ENCODE measurements at places on chromosomes 3 and 15. TPM values are rescaled to one million over a fixed set of nuclear protein-coding genes. Genes with fewer than 3 reads are reported as not detected.

DNA sequence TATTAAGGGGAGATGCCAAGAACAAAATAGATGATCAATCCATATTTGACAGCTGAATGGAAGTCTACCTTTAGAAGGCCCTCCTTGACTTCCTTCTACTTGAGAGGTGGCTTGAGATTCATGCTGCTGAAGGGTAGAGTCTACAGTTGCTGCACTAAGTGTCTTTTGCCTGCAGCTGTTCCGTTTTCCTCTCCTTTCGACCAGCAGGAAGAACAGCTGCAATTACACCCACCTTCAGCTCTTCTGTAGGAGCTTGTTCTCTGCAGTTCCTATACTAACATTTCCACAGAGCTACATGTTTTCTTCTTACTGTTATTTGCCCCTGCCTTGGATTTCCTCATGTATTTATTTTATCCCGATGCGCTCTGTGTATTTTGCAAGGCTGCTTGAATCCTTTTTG, 79.1 kb downstream of the ARRDC4 start:
- peaks cover 2% of the 10 kb centered on the region for H3K27me3 ChIP-seq
- no peak for DNase-seq
- no peaks in the 10 kb centered on the region for H3K4me1 ChIP-seq
- no peak overlapping the region for H3K27ac ChIP-seq

- no peak overlapping the region for H3K4me3 ChIP-seq
- DNase-seq = no peak
- H3K4me1 ChIP-seq = no peaks in the 10 kb centered on the region
- H3K27me3 ChIP-seq = peaks cover 14% of the 10 kb centered on the region
- H3K36me3 ChIP-seq = no peaks in the 10 kb centered on the region
- no peak overlapping the region for H3K27ac ChIP-seq
These were observed 16.0 kb downstream of the MED12L start for GRCh38 chr3:151101270-151101969.

GRCh38 chr3:194100856-194101390, 35.0 kb upstream of the HES1 start:
- H3K27ac ChIP-seq = no peak overlapping the region
- no peak for DNase-seq
- H3K36me3 ChIP-seq = no peaks in the 10 kb centered on the region

DNA sequence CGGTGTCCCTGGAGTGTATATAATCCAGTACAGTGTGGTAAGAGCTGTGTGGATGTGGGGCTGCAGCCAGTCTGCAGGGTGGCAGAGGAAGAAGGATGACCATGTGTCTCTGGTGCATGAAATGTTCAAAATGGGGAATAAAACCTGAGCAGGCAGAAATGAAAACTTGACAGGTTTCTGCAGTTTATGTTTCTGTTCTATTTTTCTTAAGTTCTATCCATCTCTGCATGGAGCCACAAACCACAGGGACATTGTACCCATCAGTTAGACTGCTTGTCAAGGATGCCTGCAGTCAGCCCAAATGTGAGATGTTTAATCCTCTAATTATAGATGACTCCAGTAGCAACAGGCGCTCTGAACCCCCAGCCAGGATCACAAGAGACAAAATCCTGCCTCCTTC, 216.7 kb downstream of the IL20RB start:
- H3K27ac ChIP-seq = no peak overlapping the region
- no peak overlapping the region for H3K4me3 ChIP-seq
- no peaks in the 10 kb centered on the region for H3K27me3 ChIP-seq
- H3K36me3 ChIP-seq = no peaks in the 10 kb centered on the region
- no peak for DNase-seq
- no peaks in the 10 kb centered on the region for H3K4me1 ChIP-seq

DNA sequence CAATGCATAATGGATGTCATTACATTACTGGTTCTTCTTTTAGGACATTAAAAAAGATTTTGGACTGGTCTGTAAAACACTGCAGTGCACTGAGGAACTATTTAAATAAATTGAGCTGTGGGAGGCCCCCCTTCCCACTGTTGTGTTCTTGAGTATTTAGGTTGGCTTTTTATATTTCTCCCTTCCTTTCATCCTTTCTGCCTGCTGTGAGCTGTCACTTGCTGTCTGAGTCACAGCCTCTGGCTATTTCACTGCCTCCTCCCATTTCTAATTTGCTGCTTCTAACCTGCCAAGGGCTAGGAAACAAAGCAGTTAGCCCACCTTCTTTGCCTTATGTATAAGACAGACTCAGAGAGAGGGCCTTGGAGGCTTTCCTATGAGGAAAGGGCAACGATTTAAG, 89.0 kb upstream of the FNDC3B start:
- no peak overlapping the region for H3K4me3 ChIP-seq
- no peaks in the 10 kb centered on the region for H3K4me1 ChIP-seq
- no peaks in the 10 kb centered on the region for H3K36me3 ChIP-seq
- no peaks in the 10 kb centered on the region for H3K27me3 ChIP-seq

DNA sequence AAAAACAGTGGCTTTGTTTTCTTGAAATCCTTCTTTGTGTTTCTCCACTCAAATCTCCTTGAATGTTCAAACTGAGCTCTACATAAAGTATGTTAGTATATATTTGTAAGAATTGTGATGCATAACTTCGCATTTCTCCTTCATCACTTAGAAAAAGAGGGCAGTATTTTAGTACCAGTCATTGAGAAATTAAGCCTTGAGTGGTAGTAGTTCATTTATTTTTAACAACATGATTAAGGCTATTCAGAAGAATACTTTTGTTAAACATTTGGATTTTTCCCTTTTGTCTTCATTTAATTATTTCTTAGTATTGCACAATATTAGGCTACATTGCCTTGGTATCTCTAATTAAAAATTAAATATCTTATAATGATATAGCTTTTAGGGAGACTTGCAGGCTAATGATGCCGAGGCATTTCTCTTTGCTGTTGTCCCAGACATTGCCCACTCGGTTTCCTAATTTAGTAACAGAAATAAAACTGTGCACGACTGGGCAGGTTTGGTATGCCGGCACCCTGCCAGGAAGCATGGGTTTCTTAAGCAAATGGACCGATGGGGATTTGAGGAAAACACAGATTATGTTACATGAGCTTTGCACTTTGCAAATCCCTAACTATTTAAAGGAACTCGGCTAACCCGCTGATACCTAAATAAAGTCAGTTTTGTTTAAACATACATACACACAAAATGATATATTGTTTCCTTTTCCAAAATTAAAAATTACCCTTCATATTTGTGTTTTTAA, 54.7 kb downstream of the LRRC28 start:
- peak overlapping the region; percentile 72 for H3K27ac ChIP-seq
- no peaks in the 10 kb centered on the region for H3K27me3 ChIP-seq
- peaks cover 3% of the 10 kb centered on the region for H3K4me1 ChIP-seq
- H3K36me3 ChIP-seq = no peaks in the 10 kb centered on the region

The RAMAC gene
- 15.6 TPM for total RNA-seq
